SHP77 (cell line): ENCODE measurements at places on chromosomes 3 and 15.

GRCh38 chr15:81097116-81097889, 36.8 kb upstream of the CFAP161 start:
- DNase-seq, result no peak

- DNase-seq, result no peak
Observed at GRCh38 chr3:171556148-171556547, 95.9 kb upstream of the TNIK start.

GRCh38 chr15:72925661-72926060, 126.6 kb upstream of the NEO1 start:
- no peak for DNase-seq

DNA sequence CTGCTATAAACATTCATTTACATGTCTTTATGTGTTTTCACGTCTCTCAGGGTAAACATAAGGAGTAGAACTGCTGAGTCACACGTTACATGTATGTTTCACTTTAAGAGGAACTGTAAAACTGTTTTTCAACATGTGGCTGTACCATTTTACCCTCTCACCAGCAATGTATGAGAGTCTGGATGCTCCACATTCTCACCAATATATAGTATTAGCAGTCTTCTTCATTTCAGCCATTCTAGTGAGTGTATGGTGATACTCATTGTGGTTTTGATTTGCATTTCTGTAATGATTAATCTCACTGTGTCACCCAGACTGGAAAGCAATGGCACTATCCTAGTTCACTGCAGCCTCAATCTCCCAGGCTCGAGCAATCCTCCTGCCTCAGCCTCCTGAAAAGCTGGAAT, 37.1 kb downstream of the PHC3 start:
- no peak for DNase-seq

DNA sequence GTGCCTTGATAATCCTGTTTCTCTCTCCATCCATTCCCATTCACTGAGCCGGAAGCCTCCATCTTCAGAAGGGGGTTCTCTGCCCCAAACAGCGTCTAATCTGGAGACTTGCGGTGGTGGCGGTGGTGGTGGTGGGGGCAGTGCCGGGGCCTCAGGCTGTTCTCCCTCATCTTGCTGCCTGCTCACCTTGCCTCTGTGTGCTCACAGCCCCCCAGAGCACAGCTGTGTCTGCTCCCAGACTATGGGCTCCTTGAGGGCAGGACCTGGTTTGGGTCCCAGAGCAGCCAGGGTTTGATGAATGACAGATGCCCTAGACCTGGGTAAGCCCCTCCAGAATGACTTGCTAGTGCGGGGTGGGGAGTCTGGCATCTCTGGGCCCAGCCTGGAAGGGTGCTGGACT, 430 bp upstream of the PSTPIP1 start:
- no peak for DNase-seq

GRCh38 chr15:39357480-39358268, 223.2 kb upstream of the THBS1 start:
- DNase-seq, result no peak

- no peak for DNase-seq
Observed at GRCh38 chr15:27427276-27427675, 456.3 kb downstream of the GABRG3 start.

- DNase-seq, result no peak
Observed at GRCh38 chr3:10772271-10773161, 43.5 kb upstream of the SLC6A11 start.

GRCh38 chr3:122576174-122576940, 1.1 kb upstream of the PARP15 start:
- DNase-seq, result no peak

GRCh38 chr3:3260870-3261269, 81.4 kb upstream of the CRBN start:
- DNase-seq, result no peak

DNA sequence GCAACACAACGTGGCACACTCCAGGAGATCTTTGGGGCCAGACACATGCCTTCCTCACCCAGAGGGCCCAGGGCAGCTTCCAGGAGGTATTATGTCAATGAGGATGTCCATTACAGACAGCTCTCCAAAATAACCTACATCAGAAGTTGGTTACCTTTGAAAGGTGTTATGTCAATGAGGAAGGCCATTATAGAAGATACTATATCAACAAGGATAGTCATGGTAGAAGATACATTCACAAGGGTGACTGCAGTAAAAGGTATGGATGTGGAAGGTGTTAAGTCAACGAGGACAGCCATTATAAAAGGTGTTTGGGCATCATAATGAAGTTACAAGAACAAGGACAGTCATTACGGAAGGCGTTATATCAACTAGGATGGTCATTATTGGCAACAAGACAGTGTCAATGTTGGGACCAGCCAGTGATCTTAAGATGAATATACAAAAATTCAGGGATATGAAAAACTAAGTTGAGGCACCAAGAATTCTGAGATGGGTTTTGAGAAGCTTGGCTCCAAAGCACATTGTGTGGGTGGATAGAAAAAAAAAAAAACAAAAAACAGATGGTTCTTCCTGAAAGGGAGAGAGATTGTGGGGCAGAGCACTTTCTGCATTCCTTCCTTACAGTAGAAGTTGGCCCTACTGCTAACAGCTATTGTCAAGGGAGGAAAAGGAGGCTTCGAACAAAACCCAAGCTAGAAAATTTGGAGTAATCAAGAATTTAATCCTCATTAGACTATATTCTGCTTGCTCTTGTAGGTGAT, 11.2 kb downstream of the CDCP1 start:
- DNase-seq, result no peak

DNA sequence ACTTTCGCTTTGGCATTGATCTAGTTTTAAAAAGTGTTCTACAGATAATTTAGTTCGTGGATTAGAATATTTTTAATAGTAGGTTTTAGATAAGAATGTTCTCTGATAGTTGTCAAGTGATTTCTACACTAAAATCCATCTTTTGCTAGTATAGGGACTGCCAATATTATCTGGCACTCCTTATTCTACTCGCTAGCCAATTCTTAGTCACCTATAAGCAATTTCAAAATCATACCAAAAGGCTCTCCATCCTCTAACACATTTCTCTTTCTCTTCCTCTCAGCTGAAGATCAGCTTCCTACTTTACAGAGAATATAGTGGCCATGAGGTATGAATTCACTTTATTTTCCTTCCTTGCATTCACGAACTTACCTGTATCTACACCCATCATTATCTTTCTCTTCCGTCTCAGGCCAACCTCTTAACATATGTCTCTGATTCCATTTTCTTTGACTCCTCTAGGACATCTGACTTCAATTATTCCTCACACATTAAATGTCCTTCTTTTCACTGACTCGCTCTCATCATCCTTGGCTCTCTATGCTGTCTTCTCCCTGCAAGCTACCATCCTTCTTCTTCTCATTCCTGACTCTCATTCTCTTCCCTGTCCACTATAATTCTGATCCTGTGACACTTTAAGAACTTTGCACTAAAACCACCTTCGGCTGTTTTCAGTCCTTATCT, 35.5 kb downstream of the C3orf80 start:
- no peak for DNase-seq

GRCh38 chr15:31442699-31443111, 116.1 kb downstream of the KLF13 start:
- DNase-seq, result no peak

DNA sequence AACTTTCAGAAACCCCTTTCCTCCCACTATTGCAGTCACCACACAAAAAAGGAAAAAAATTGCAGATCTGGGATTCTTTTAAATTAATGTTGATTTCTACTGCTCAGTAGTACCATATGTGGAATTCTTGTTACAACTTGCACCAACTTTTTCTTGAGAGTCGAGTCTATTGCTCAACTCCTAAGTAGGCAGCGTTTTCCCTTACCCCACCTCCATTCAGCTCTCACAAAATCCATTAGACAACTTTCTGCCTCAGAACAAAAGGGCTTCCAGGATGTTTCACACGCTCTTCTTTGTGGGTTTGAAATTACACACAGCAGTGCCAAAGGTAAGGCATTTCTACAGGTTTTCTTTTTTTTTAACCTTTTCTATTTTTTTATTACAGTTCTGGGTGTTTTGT, 179.5 kb downstream of the ANXA2 start:
- no peak for DNase-seq

- DNase-seq, result no peak
Observed at GRCh38 chr3:20346369-20346768, 160.4 kb upstream of the SGO1 start.

- DNase-seq, result no peak
Observed at GRCh38 chr15:61685971-61686370, 374.3 kb downstream of the VPS13C start.

- DNase-seq, result no peak
Observed at GRCh38 chr3:191388823-191389222, 58.5 kb upstream of the UTS2B start.

- no peak for DNase-seq
Observed at GRCh38 chr15:66594836-66595235, 29.0 kb upstream of the LCTL start.

- no peak for DNase-seq
Observed at GRCh38 chr15:98838387-98839259, 169.0 kb downstream of the PGPEP1L start.

GRCh38 chr3:2543247-2543646, 444.6 kb downstream of the CNTN4 start:
- DNase-seq, result no peak

DNA sequence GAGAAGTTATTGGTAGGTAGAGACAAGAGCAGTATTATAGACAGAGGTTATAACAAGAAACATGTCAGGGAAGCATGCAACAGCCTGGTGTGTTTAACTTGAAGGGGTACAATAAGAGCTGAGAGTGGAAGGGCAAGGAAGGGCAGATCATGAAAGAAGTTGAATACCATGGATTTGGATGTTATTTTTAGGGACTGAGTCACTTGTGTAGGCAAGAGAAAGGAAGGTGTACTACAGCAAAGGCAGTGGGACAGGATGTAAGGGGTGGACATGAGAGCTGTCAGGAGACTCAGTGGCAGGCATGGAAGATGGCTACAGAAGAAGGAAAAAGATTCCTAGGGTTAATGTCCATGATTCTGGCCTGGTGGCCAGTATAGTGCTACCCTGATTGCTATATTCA, 66.4 kb downstream of the TFG start:
- no peak for DNase-seq
